ENCODE measurements at places on chromosomes 3 and 15.

- no peak for DNase-seq
These were observed 1134.8 kb downstream of the NSUN3 start for GRCh38 chr3:95197661-95198060.

DNA sequence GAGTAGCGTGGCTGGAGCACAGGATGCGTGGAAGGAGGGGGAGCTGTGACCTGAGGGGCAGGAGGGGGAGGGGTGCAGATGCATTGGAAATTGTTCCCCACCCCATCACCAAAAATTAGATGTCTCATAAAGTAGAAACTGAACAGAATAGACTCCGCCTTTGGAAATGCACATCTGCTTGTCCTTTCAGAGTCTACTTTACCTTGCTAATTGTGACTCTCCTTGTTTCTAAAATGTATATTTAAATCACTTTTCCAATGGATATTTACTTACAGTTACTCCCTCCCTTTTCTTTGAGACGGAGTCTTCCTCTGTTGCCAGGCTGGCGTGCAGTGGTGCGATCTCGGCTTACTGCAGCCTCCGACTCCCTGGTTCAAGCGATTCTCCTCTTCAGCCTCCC, 30.6 kb downstream of the SPG21 start:
- DNase-seq = no peak

DNA sequence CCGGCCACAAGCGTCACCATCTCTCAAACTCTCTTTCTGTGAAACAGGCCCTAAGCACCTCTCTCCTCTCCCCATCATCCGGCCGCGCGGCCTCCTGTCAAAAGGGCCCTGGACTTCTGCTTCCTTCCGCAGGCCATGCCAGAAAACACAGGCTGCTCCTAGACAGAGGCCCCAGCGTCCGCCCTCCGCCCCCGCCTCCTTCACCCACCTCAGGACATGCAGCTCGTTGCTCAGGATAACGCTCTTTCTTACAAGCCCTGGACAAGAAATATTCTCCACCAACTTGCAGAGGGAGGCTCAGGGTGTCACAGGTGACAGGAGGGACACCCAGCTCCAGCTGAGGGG, 212.0 kb downstream of the XXYLT1 start:
- DNase-seq = no peak

DNA sequence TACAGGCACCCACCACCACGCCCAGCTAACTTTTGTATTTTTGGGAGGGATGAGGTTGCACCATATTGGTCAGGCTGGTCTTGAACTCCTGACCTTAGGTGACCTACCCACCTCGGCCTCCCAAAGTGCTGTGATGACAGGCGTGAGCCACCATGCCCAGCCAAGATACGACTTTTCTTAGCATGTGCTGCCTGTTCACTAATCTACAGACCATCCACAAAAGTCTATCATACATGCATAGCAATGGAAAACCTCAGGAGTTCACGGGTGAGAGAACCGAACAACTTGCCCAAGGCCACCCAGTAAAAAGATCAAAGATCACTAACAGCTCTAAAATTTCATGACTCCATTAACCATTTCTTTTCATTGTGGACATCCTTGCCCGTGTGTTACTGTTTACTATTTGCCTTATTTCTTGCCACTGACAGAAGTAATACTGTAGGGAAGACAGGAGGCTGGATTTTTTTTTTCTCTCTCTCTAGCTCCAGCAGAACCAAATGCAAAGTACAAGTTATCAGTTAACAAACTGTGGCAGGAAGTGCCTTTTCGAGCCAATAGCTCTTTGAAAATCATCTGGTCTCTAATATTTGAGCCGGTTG, 92.3 kb downstream of the FOXP1 start:
- no peak for DNase-seq

GRCh38 chr3:57097536-57097935, 37.1 kb downstream of the SPATA12 start:
- no peak for DNase-seq

DNA sequence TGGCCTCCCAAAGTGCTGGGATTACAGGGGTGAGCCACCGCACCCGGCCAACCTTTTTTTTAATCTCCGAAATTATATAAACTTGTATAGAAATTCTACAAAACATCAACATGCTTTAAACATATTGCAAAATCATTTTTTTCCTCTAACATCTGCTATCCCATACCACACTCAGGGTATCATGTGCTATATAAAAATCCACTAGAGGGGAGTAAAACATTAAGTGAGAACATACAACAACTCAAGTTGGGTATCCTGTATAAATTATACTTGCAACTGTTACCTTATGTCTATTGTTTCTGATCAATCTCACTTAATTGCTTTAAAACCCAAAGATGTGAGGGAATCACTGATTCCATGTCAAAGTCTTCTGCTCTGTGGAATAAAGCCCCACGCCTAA, 71.9 kb upstream of the FBN1 start:
- no peak for DNase-seq

DNA sequence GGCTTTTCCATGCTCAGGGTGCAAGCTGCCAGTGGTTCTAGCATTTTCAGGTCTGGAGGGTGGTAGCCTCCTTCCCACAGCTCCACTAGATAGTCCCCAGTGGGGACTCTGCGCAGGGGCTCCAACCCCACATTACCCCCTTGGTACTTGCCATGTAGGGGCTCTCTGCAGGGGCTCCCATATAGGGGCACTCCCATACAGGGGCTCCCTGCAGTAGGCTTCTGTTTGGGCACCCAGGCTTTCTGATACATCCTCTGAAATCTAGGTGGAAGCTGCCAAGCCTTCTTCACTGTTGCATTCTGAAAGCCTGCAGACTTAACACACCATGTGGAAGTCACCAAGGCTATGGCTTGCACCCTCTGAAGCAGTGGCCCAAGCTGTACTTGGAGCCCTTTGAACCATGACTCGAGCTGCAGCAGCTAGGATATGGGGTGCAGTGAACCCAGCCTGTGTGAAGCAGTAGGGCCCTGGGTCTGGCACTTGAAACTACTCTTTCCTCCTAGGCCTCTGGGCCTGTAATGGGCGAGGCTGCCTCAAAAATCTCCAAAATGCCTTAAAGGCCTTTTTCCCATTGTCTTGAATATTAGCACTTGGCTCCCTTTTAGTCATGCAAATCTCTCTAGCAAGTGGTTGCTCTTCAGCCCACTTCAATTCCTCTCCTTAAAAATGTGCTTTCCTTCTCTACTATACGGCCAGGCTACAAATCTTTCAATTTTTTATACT, 96.4 kb downstream of the TPRA1 start:
- peak; percentile 54 for DNase-seq

DNA sequence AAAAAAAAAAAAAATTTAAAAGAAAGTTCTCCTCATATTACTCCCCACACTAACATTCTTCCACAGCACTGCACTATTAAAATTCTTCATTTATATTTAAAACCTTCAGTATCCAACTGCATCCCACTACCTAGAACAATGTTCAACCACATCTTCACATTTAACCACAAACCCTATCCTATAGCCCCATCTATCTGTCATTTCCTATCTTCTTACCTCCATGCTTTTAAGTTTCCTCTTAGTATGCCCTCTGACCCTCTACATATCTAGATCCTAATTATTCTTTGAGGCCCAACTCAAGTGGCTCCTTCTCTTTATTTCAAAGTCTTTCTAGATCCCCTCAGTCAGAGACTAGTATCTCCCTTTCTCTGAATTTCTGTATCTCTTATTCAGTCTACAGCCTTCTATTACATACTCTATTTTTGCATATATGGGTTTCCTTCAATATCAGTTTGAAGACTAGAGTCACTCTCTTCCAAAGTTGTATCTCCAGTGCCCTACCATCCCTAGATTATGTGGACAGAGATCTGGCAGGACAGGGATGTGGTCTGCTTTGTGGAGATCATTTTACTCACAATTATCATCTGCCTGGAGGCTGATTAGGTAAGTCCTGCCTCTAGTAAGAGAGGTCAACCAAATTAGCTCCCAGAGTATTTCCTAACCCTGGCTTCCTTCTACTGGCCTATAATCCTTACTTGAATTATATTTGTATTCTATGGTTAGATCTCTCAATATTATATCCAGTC, 1.4 kb downstream of the CIAO2A start:
- DNase-seq = no peak

DNA sequence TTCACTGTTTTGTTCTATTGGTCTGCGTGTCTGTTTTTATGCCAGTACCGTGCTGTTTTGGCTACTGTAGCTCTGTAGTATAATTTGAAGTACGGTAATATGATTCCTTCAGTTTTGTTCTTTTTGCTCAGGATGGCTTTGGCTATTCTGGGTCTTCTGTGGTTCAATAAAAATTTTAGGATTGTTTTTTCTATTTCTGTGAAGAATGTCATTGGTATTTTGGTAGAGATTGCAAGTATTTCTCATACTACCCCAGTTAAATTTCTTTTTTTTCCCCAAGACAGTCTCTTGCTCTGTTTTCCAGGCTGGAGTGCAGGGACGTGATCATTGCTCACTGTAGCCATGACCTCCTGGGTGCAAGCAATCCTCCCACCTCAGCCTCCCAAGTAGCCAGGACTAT, 53.4 kb downstream of the STARD9 start:
- DNase-seq = no peak

DNA sequence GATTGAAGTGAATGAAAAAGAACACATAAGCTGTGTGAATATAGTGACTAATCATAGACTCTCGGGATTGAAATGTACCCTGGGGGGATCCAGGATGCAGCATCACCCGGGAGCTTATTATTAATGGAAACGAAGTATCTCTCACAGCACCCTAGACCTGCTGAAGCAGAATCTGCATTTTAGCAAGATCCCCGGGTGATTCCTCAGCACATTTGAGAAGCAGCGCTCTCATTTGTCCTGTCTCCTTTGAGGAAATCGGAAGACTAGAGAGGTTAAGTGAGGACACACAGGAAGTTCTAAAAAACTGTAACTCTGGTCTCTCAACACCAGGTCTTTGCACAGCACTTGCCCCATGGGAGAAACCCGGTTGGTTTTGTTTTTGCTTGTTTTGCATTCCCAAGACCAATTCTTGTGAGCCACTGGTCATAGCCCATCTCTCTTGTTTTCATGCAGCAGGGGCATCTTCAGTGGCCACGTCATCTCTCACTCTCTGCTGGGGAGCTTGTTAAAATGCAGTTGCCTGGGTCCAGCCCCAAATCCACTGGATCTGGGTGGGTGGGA, 30.2 kb downstream of the ZNF710 start:
- peak; percentile 66 for DNase-seq

- DNase-seq = peak; percentile 78
These were observed 221.4 kb upstream of the NANOGP8 start for GRCh38 chr15:35306361-35306981.

DNA sequence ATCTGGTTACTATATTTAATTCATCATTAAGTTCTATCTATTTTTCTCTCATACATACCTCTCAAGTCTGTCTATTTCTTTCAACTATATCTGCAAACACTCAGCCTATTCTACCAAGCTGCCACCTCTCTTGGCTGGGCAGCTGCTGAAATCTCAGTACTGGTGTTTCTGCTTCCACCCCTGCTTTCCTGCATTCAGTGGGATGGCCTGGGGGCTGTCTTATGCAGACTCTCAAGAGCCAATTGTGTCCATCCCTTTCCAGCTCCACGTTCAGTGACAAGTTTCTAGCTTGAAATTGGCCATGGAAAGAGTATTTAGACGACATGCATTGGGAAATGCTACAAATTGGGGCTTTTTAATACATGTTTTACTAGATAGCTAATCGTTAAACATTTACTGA, 378.4 kb upstream of the DPPA4 start:
- DNase-seq = peak; percentile 8

DNA sequence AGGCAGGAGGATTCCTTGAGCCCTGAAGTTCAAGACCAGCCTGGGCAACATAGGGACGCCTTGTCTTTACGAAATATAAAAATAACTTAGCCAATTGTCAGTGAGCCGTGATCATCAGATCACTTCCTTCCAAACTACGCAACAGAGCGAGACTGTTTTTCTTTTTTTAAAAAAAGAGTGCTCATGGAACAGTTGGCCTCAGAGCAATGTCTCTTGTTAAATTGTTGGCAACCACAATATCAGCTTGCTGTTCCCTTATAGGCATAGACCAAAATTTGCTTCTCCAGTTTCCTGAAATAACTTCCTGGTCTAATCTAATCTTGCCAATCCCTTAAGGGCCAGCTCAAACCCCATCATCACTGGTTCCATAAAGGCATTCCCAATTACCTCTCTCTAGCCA, 93.3 kb upstream of the SLC4A7 start:
- DNase-seq = no peak

- DNase-seq = no peak
These were observed 76.5 kb upstream of the SPRED1 start for GRCh38 chr15:38176155-38176554.

Measured in ELF-1 (cell line).